NCI-H2081 treated with DMSO at 0.1 percent for 48 hours (cell line): ENCODE measurements at places on chromosomes 16 and 17.

DNA sequence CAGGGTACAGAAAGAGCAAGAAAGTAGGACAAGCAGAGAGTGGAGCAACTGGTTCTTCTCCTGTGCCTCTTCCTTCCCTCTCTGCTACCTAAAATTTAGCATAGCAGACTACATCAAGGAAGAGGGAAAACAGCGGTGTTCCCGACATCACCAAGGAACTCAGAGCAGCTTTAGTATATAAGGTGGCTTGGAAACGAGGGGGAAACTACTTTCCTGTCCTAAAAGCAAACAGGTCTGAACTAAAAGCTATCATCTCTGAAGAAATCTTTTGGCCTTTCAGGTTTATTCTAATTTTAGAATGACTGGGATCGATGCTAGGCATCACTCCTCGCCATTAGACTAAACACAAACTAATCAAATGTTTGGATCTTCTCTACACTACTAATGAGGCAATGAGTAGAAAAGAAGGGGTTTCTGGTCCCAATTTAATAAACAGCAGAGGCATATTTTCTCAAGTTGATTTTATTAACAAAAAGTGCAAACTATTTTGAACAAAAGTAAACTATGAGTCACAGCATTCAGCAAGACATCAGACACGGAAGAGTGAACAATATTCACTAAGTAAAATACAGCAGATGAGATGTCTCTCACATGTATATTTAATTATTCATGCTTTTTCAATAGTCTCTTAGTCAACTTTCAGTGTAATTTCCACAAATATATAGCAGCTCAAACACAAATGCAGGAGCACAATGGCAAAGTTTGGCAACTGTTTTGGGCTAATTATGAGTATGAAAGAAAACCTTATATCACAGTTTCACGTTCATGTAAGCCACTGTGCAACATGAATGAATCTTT is 108.7 kb downstream of the TRIM37 start:
- no peak for DNase-seq

GRCh38 chr16:64234200-64234599 is 887.7 kb downstream of the CDH11 start:
- DNase-seq = no peak

DNA sequence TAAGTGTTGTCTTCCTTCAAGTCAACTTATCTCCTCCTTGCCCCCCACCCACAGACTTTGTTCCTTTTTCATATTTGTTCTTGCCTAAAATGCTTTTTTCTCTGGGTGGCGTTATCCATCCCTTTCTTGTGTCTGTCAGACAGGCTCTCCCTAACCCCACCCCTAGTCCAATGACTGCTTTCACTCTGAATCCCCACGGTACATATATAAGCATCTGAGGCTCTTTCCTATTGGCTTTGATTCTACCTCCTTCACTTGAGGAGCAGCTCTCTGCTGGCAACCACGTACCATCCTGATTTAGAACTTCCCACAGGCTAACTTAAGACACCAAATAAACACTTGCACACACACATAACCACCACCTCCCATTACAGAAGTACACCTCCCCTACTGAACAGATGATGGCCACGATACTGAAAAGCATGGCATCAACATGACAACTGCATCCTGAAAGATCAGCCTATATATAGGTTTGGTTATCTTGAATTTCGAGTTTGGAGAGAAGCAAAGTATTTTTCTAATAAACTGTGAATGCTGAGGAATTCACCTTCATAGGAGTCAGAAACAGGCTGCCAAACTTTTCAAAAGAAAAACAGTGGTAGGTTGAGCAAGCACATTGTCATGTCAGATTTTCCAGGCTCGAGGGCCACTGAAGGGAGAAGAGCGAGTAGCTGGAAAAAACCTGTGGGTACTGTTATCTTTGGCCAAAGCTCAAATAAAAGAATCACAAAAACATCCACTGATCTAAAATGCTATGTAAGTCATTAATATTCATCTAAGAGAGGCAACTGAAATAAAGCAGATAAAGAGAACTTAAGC is 24.3 kb downstream of the STAT3 start:
- DNase-seq = no peak

- DNase-seq = no peak
These were observed 67.0 kb downstream of the PLCG2 start for GRCh38 chr16:81846105-81846504.
